ENCODE measurements at places on chromosomes 7 and 10. TPM values are rescaled to one million over a fixed set of nuclear protein-coding genes. Genes with fewer than 3 reads are reported as not detected.

GRCh38 chr7:1894313-1894900 is 224.3 kb downstream of the ELFN1 start:
- no peaks in the 10 kb centered on the region for H3K4me1 ChIP-seq
- no peak overlapping the region for H3K4me3 ChIP-seq
- H3K36me3 ChIP-seq = peaks cover 1% of the 10 kb centered on the region
- DNase-seq = no peak
- no peaks in the 10 kb centered on the region for H3K27me3 ChIP-seq

DNA sequence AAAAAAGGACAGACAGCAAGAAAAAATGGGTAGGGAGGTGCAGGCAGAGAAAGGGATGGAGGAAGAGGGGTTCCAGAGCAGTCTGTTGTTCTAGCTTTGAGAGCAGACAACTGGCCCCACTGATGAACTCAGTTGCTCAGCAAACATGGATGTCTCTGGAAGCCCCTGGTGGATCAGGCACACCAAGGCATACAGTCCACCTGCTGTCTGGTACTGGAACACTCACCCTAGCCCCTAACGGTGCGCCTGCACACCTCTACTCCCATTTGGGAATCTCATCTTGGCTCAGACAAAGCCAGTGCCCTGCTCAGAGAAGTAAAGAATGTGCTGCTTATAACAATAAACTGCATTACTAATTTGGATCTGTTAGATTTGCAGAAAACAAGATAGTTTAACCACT is 7.7 kb downstream of the MACROH2A2 start:
- H3K27ac ChIP-seq = no peak overlapping the region
- H3K4me1 ChIP-seq = peaks cover 4% of the 10 kb centered on the region
- DNase-seq = no peak
- no peaks in the 10 kb centered on the region for H3K27me3 ChIP-seq
- peaks cover 8% of the 10 kb centered on the region for H3K36me3 ChIP-seq

DNA sequence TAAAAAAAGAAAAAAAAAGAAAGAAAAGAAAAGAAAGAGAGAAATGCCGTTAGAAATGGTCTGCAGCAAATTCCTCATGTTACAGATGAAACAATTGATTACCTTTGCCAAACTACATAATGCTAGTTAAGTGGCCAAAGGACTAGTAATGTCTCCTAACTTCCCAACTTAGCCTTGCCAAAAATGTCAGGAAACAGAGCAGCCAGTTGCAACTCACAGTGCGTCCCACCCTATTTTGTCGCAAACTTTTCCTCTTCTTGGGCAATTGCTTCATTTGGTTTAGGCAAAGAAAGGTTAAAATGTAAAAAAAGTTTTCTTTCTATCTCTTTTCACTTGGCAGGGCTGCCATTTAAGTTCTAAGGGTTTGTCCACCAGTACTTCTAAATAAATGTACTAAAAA is 53.1 kb downstream of the APBB1IP start:
- no peak overlapping the region for H3K27ac ChIP-seq
- H3K4me1 ChIP-seq = peaks cover 10% of the 10 kb centered on the region
- no peaks in the 10 kb centered on the region for H3K27me3 ChIP-seq
- DNase-seq = no peak

The ARMC10 gene
- 43.7 TPM for total RNA-seq

The OIT3 gene
- 1.1 TPM for total RNA-seq
